CD8-positive, alpha-beta memory T cell (primary cell): ENCODE measurements at places on chromosomes 2 and 18. TPM values are rescaled to one million over a fixed set of nuclear protein-coding genes. Genes with fewer than 3 reads are reported as not detected.

Gene SNORC
- not detected for polyA plus RNA-seq

Gene STPG4
- not detected for polyA plus RNA-seq

Gene CAPN10
- polyA plus RNA-seq = 19.5 TPM

Gene NYAP2
- polyA plus RNA-seq = not detected

Gene TUBA3E
- not detected for polyA plus RNA-seq

Gene ACTG2
- not detected for polyA plus RNA-seq

Gene C2orf81
- polyA plus RNA-seq = 2.6 TPM

Gene CHRNA1
- polyA plus RNA-seq = 0.43 TPM

Gene NGEF
- polyA plus RNA-seq = not detected

Gene CDH2
- polyA plus RNA-seq = 0.23 TPM

Gene MOGAT1
- not detected for polyA plus RNA-seq

Gene HMSD
- not detected for polyA plus RNA-seq

Gene INPP5D
- polyA plus RNA-seq = 146 TPM

Gene THSD7B
- polyA plus RNA-seq = not detected

Gene IMPACT
- polyA plus RNA-seq = 9.1 TPM

Gene GPR35
- polyA plus RNA-seq = 1.9 TPM

Gene SLC30A3
- polyA plus RNA-seq = not detected

Gene TXNDC2
- polyA plus RNA-seq = not detected

Gene KRCC1
- 41.3 TPM for polyA plus RNA-seq

Gene ARHGEF4
- polyA plus RNA-seq = 5.3 TPM

Gene RAD51AP2
- not detected for polyA plus RNA-seq

Gene PCARE
- polyA plus RNA-seq = not detected

Gene KRTCAP3
- 0.71 TPM for polyA plus RNA-seq

Gene TUBB8B
- not detected for polyA plus RNA-seq

Gene KIAA2012
- polyA plus RNA-seq = not detected

Gene REG3G
- not detected for polyA plus RNA-seq

Gene MRPS9
- 32.2 TPM for polyA plus RNA-seq

Gene FSHR
- not detected for polyA plus RNA-seq

Gene IER3IP1
- polyA plus RNA-seq = 20.9 TPM

Gene FAM124B
- polyA plus RNA-seq = not detected

Gene TRABD2A
- polyA plus RNA-seq = 36.6 TPM

Gene ME2
- polyA plus RNA-seq = 53.9 TPM

Gene IL1B
- polyA plus RNA-seq = not detected

Gene RABL2A
- 13.6 TPM for polyA plus RNA-seq

Gene CDH20
- not detected for polyA plus RNA-seq

Gene CYS1
- 0.07 TPM for polyA plus RNA-seq

Gene UPP2
- polyA plus RNA-seq = not detected

Gene TCF7L1
- polyA plus RNA-seq = 0.07 TPM

Gene AKAIN1
- not detected for polyA plus RNA-seq

Gene ERICH2
- not detected for polyA plus RNA-seq
